ENCODE measurements at places on chromosomes 12 and 14.

GRCh38 chr14:51627313-51627712, 24.4 kb upstream of the FRMD6 start:
- DNase-seq: no peak

DNA sequence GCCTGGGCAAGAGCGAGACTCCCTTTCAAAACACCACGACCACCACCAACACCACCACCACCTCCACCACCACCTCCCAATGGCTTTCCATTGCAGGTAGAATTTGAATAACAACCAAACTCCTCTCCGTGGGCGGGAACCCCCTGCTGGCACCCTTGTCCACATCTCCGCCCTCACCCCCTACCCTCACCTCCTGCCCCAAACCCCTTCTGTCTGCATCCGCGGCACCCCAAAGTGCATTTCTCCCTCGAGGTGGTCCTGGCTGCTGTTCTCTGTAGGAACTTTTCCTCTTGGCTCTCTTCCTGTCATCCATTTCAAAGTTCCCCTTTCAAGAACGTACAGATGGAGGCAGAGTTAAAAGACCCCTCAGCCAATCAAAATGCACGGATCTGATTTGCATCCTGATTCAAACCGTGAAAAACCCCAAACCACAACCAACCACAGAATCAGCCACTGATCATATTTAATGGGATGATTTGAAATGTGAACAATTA, 3.8 kb downstream of the SDSL start:
- DNase-seq: no peak

GRCh38 chr14:68325267-68325807, 467.5 kb downstream of the ZFP36L1 start:
- DNase-seq: no peak

DNA sequence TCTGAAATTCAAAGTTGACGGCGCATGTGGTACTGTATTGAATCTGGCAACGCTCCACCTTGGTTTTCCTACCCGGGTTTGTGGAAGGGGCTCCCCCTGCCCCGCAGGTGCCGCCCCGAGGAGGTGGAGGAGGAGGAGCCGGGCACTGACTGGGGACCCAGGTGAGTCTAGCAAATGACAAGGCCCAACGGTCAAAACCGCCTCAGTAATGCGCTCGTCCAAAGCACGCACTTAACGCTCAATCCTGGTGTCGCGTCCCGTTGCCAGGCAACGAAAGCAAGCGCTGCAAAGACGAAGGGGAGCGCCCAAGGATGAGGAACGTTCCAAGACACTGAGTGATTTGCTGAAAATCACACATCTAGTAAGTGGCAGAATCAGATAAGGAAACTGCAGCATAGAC, 24.0 kb upstream of the CLEC4E start:
- DNase-seq: no peak

GRCh38 chr12:70847871-70848270, 72.7 kb downstream of the PTPRR start:
- no peak for DNase-seq

- DNase-seq: no peak
These were observed 69.4 kb upstream of the RHOJ start for GRCh38 chr14:63134801-63135200.

- no peak for DNase-seq
These were observed 119.0 kb upstream of the ATP2B1 start for GRCh38 chr12:89827592-89827991.

GRCh38 chr14:67285876-67286452, 44.7 kb downstream of the PALS1 start:
- no peak for DNase-seq

DNA sequence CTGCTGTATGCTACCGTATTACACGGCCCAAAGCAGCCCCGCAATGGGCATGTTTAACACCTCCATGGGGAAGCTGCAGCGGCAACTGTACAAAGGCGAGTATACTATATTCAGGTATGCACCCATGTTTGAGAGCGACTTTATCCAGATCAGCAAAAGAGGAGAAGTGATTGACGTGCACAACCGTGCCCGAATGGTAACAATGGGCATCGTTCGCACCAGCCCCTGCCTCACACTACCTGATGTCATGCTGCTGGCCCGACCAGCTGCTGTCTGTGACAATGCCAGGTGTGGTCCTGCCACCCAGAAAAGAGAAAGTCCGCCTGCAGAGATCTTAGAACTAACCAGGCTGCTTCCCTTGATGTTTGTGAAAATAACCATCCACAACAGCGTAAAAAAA, 630 bp downstream of the GARIN6 start:
- DNase-seq: no peak

DNA sequence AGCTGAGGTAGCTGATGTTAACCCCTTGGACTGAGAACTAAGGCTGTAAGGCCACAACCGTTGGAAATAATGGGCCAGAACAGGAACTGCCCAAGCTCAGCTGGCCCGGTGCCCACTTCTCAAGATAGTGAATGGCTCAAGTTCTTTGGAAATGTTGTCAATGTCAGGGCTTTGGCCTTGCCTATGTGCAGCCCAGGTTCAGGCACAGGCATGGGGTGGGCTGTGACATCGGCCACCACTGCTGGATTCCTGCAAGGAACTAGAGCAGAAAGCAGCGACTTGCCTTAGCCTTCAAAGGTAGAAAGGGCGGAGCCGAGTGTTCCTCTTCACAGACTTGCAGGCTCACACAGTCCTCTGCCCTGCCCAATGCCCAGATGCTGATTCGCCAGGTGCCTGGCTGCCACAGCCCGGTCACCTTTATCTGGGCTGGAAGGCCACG, 291.2 kb downstream of the ZFP36L1 start:
- no peak for DNase-seq

- DNase-seq: no peak
These were observed 8.8 kb upstream of the EVL start for GRCh38 chr14:100056431-100056830.

DNA sequence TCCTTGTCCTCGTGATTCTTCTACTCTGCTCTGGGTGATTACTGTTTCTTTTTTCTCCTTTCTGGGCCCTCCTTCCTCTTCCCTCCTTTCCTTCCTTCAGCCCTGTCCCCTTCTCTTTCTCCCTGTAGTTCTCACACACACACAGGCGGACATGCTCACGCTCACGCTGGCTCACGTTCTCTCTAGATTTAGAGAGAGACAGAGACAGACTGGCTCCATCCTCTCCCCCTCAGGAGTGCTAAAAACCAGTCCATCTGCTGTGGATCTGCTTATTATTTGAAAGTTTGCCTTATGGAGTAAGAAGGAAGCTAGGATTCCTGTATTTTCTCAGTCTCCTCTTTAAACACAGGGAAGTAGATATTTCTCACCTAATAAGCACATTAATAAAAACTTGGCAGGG, 48.1 kb downstream of the KCNA1 start:
- DNase-seq: no peak

GRCh38 chr12:69238589-69239351, 599 bp upstream of the CPSF6 start:
- no peak for DNase-seq

DNA sequence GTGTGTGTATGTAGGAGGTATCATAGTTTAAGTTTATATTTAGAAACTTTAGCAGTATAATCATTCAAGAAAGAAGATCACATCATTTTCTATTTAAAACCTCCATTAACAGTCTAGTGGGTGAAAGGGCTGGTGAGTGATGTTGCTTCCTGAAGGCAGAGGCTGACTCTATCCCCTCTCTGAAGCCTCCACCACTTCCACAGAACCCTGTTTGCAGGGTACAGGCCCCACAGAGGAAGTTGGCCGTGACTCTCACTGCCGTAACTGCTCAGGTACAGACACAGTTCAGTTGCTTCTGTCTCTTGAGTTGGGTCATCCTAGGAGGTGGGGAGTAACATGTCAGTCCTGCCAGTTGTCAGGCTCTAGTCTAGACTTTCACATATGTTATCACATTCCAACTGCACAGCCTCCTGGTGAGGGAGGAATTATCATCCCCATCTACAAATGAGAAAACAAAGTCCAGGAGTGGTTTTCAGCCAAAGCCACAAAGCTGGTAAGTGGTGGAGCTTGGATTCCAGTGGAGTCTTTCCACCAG, 31.5 kb downstream of the CFL2 start:
- no peak for DNase-seq

GRCh38 chr14:74599321-74599761, 12.7 kb downstream of the LTBP2 start:
- DNase-seq: no peak

DNA sequence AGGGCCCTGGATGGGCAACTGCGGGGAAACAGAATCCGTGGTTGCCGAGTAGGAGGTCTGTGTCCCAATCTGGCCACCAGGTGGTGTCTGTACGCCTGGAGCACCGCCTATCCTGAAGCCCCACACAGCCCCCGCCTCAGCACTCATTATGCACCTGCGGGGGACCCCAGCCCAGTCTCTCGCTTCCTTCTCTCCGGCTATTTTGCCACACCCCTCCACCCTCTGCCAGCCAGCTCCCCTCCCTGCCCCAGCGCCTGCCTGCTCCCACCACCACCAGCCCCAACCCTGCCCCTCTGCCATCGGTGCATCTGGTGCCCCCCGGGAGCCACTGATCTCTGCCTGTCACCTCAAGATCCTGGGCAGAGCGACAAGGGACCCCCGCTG, 2.2 kb upstream of the NXPH4 start:
- DNase-seq: peak; percentile 61

GRCh38 chr14:44418856-44419255, 88.2 kb downstream of the FSCB start:
- DNase-seq: no peak

GRCh38 chr12:49933796-49934195, 16.7 kb upstream of the AQP2 start:
- DNase-seq: no peak

DNA sequence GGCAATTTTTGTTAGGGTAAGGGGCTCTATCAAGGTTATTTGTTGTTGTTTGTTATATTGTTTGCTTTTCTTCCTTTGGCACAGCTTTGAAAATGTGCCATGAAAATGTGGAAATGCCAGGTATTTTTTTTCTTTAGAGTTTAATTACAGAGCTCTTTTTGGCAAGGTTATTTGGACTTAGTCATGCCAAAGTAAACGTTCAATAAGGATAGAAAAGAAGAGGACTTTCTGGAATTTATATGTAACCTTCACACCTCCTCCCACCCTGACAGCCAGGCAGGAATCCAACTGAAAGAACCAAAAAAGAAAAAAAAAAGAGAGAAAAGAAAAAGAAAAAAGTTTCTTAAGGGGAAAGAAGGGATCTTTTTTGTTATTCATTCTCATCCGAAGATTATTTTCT, 217.8 kb downstream of the KITLG start:
- DNase-seq: no peak

DNA sequence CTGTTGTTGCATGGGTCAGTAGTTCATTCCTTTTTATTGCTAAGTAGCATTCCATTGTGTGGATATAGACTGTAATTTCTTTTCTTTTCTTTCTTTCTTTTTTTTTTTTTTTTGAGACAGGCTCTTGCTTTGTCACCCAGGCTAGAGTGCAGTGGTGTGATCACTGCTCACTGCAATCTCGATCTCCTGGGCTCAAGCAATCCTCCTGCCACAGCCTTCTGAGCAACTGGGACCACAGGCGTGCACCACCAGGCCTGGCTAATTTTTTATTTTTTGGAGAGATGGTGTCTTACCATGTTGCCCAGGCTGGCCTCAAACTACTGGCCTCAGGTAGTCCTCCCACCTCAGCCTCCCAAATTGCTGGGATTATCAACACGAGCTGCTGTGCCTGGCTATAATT, 5.2 kb downstream of the ATP6V0A2 start:
- DNase-seq: no peak
